ENCODE measurements at places on chromosomes 7 and 10. TPM values are rescaled to one million over a fixed set of nuclear protein-coding genes. Genes with fewer than 3 reads are reported as not detected.

The ANKRD61 gene
- total RNA-seq, result not detected

The GLI3 gene
- total RNA-seq, result 2.0 TPM

The EN2 gene
- not detected for total RNA-seq

The SFTPA1 gene
- not detected for total RNA-seq

The AASS gene
- 18.0 TPM for total RNA-seq

The ZNF727 gene
- total RNA-seq, result 2.8 TPM

The CRPPA gene
- 2.2 TPM for total RNA-seq

GRCh38 chr10:61071580-61071979, 127.6 kb upstream of the RHOBTB1 start:
- DNase-seq, result no peak

- peak; percentile 92 for DNase-seq
These were observed 97.5 kb downstream of the FAM53B start for GRCh38 chr10:124646483-124647352.

DNA sequence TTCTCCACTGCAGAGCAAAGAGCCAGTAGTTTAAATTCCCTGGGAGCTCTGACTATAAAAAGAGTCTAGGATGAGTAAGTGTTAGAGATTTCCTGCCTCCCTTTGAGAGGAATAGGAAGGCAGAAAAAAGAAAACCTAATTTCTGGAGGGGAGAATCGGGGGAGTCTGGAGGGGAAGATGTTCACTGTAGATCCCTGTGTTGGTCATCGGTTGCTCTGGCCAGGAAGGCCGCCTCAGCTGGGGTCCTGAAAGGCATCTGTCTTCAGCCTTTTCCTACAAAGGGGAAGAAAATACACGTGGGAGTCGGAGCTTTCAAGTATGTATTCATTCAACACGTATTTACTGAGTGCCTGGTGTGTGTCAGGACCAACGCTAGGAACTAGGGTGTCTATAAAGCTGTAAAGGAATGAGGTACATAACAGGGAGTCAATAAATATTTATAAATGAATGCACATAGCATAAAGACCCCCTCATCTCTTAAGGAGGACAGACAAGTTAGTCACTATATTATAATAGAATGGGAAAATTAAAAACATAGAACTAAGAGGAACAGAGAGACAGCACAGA, 101.1 kb downstream of the ICA1 start:
- no peak for DNase-seq

- DNase-seq, result no peak
These were observed 8.7 kb upstream of the SEM1 start for GRCh38 chr7:96718107-96719003.

- no peak for DNase-seq
These were observed 21.0 kb downstream of the NUDT13 start for GRCh38 chr10:73131301-73131700.

GRCh38 chr10:58412502-58412961, 27.3 kb downstream of the TFAM start:
- no peak for DNase-seq

DNA sequence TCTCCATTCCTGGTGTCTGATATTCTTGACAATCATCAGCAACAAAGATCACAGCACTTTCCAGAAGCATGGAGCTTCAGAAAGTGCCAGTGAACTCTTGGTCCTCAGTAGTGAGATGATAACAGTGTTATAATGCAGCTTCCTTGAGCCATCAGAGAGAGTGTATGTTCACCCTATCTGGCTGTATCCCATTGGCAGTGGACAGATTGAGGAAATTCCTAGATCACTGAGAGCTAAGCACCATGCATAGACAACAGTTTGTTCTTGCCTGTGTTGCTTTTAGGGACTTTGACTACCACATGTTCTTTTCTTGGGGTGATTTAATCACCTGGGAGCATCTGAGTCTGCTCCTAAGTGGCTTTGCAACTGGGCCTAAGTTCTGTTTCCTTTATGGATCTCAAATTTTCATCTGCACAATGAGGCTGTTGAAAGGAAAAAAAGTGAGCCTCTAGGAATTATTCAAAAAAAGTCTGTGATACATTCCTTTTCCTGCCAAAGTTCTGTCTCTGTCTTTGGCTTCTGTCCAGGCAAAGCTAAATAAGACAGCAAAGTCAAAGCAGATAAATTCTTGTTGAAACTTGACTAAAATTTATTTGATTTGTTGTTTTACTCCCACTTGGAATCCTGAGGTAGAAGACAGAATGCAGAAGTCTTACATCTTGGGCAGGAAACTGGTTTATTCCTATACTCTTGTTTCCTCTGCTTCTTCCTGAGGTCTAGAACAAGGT, 14.5 kb upstream of the ZNF282 start:
- no peak for DNase-seq

DNA sequence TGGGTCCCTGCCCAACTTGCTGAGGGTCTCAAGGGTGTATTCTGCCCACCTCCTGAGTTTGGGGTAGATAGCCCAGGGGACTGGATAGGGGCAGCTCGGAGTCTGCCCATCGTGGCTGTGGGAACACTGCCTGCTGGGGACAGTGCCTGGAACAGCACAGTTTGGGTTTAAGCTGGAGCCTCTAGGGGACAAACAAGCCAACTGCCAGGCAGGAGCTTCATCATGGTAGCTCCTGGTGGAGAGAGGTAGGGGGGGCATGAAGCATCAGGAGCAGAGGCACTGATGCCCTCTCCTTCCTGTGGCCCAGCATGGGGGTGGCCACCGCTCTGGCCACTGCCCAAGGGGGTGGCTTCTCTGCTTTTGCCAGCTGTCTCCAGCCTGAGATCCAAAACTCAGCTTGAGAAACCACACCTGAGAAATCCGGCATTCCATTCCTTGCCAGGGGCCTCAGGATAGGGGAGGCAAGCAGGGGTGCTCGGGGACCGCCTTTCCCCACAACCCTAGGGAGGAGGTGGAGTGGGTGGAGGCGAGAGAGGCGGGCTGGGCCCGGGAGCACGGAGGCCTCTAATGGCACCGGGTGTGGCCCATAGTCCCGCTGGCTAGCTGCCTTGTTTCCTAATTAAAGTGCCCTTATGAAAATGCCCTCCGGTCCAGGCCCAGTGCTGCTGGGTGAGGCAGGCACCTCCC, 47.6 kb downstream of the UNC5B start:
- DNase-seq, result no peak

DNA sequence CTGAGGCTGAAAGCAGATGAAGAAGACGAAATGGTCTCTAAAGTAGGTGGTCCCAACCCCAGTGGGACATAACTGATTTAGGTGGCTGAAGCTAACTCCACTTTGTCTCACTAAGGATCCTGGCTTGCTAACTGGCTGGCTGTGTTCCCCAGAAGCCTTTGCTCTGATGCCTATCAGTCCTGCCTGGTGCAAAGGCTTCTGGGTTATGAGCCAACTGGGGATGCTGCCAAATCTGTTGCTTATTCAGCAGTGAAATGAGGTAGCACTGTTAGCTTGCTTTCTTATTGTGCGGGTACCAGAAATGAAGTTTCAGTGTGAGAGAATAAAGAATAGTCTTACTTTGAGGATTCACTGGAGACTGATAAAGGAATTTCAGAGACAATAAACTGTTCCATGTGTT, 18.1 kb downstream of the PRKG1 start:
- peak; percentile 75 for DNase-seq

GRCh38 chr7:70480927-70481569, 650.9 kb upstream of the GALNT17 start:
- no peak for DNase-seq

DNA sequence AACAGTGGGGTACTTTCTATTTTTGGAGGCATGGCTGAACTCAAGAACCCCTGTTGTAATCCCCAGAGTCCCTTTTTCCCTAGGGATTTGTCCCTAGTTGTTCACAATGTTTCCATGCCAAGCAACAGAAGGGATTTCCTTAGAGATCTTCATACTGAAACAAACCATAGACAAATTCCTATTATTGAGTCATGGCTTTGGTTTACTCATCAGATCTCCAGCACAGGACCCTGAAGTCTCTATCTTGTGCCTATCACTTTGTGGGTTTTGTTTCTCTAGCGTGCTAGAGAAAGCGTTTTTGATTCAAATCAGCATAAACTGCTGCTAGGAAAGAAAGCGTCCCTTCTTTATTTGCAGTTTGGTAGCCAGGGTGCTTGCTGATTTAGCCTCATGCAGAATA, 165.0 kb downstream of the BAMBI start:
- DNase-seq, result no peak

GRCh38 chr7:138049505-138050116, 26.6 kb upstream of the AKR1D1 start:
- DNase-seq, result no peak

DNA sequence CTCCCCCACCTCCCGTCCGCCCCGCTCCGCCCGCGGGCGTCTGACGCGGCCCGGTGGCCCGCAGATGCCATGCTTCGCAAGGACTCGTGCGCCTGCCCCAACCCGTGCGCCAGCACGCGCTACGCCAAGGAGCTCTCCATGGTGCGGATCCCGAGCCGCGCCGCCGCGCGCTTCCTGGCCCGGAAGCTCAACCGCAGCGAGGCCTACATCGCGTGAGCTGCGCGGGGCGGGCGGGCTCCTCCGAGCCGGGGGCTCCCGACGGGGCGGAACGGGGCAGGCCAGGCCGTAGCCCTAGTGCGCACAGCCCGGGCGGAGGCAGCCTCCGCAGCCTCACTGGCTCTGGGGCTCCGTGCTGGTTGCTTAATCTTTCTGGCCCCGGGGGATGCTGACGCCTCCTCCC, 2.8 kb downstream of the ASIC3 start:
- no peak for DNase-seq

DNA sequence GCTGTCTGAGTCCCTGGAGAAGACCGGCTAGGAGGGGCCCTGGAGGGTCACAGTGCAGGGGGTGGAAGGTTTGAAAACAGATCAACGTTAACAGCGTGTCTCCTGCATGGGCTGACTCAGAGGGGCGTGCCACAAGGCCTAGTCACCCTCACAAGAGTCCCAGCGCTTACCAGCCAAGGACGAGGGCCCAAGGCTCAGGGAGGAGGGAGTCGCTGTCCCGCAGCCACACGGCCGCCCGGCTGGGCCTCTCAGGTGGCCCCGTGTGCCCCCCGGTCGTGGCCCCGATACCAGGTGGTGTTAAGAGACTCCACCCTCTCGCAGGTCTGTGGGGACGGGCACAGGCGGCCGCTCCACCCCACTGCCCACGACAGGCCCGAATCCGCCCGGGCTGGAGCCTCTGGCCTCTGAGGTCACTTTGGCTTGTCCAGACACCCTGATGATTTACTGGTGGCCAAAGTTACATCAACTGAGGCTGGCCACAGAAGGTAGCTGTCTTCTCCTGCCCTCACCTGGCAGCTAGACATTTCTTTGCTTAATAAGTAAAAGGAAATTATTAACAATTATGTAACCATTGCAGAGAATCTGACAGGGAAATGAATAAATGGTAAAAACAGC, 34.0 kb downstream of the FAM20C start:
- DNase-seq, result no peak
